ENCODE measurements at places on chromosomes 16 and 17. TPM values are rescaled to one million over a fixed set of nuclear protein-coding genes. Genes with fewer than 3 reads are reported as not detected.

Gene BCL6B
- total RNA-seq, result 10.5 TPM

Gene C1QBP
- total RNA-seq, result 75.4 TPM

Gene ZNF287
- total RNA-seq, result 17.3 TPM

Gene TVP23A
- total RNA-seq, result not detected

Gene KRT39
- total RNA-seq, result not detected

Gene SEPTIN1
- total RNA-seq, result 3.4 TPM

Gene ITGAX
- 2.8 TPM for total RNA-seq

Gene SCIMP
- 1.0 TPM for total RNA-seq

Gene CHST4
- total RNA-seq, result not detected

GRCh38 chr17:37567137-37567536, 42.1 kb downstream of the SYNRG start:
- no peaks in the 10 kb centered on the region for H3K4me1 ChIP-seq
- no peaks in the 10 kb centered on the region for H3K27me3 ChIP-seq
- no peak overlapping the region for H3K4me3 ChIP-seq
- DNase-seq, result no peak
- no peak overlapping the region for H3K27ac ChIP-seq

DNA sequence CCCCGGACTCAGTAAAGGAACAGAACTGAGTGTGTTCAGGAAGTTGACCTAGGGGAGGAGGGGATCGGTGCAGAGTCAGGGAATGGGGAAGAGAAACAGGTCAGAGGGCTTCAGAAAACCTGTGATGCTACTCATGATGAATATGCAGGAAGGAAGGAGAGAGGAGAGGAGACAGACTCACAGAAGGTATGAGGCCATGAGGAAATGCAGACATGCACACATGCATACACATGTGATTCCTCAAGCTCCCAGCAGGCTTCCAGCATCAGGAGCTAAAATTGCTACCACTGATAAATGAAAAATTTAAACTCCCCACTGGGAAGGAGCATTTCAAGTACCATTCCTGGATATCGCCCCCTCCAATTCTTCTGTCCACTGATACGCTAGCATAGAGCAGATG, 262.6 kb downstream of the SLC39A11 start:
- no peaks in the 10 kb centered on the region for H3K36me3 ChIP-seq
- H3K4me3 ChIP-seq, result no peak overlapping the region
- no peaks in the 10 kb centered on the region for H3K27me3 ChIP-seq
- H3K4me1 ChIP-seq, result no peaks in the 10 kb centered on the region

GRCh38 chr17:35088356-35088880, 24.9 kb upstream of the RFFL start:
- peak overlapping the region; percentile 80 for H3K4me3 ChIP-seq
- peaks cover 20% of the 10 kb centered on the region for H3K4me1 ChIP-seq
- H3K27me3 ChIP-seq, result no peaks in the 10 kb centered on the region
- peak; percentile 58 for DNase-seq

GRCh38 chr16:89564476-89565255, 4.2 kb downstream of the RPL13 start:
- no peaks in the 10 kb centered on the region for H3K27me3 ChIP-seq
- peaks cover 34% of the 10 kb centered on the region for H3K4me1 ChIP-seq
- no peak overlapping the region for H3K4me3 ChIP-seq
- no peak overlapping the region for H3K27ac ChIP-seq
- H3K36me3 ChIP-seq, result peaks cover 34% of the 10 kb centered on the region

- peak overlapping the region; percentile 85 for H3K27ac ChIP-seq
- DNase-seq, result no peak
- peaks cover 20% of the 10 kb centered on the region for H3K4me1 ChIP-seq
- peaks cover 21% of the 10 kb centered on the region for H3K36me3 ChIP-seq
- no peaks in the 10 kb centered on the region for H3K27me3 ChIP-seq
Measured at GRCh38 chr16:85798901-85799496, 345 bp downstream of the EMC8 start.

DNA sequence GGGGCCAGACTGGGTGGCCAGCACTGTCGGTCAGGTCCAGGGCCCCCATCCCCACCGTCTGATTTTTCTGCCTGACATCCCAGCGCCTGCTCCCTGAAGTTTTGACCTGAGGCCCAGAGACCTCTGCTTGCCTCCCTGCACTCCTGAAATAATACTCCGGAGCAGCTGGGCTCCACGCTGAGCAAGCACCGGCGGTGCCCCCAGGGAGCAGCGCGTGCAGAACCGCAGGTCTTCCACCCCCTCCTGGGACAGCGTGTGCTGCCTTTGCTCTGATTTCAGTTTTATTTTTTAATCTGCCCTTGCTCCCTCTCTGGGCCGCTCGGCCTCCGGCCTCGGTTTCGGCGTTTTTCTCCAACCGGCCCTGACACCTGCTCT, 132.4 kb upstream of the GSE1 start:
- no peaks in the 10 kb centered on the region for H3K27me3 ChIP-seq
- H3K27ac ChIP-seq, result no peak overlapping the region
- no peaks in the 10 kb centered on the region for H3K36me3 ChIP-seq
- H3K4me1 ChIP-seq, result peaks cover 2% of the 10 kb centered on the region
